ENCODE measurements at places on chromosomes 4 and X.
A peak's percentile ranks its signal among the peaks of the same experiment; 100 is the strongest.

DNA sequence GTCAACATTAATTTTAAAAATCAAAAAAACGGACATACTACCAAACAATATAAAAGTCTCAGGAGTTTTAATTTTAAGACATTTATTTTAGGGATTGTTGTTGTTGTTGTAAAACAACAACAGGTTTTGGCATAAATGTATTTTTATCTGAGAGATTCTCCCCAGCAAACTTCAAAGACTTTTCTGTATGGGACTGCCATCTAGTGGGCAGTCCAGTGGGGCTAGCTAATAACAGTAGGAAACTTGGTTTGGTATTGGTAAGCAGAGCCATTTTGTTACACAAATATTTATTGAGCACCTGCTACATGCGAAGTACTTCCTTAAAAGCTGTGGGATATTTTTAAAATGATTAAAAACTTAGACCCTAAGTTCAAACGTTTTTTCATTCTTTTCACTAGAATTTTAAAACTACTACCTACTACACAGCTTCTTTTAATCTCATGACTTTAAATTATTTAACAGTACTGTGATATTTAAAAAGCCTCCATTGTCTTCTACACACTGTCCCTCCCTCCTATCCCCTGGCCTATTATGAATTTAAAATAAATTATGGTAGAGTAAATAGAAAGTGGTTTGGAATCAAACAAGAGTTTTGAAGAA is 1028.4 kb upstream of the INTU start:
- no peak for DNase-seq

GRCh38 chr4:17531538-17532285 is 16.7 kb downstream of the CLRN2 start:
- no peak for DNase-seq

- no peak for DNase-seq
These were observed 85.7 kb downstream of the FAM53A start for GRCh38 chr4:1598206-1599025.

DNA sequence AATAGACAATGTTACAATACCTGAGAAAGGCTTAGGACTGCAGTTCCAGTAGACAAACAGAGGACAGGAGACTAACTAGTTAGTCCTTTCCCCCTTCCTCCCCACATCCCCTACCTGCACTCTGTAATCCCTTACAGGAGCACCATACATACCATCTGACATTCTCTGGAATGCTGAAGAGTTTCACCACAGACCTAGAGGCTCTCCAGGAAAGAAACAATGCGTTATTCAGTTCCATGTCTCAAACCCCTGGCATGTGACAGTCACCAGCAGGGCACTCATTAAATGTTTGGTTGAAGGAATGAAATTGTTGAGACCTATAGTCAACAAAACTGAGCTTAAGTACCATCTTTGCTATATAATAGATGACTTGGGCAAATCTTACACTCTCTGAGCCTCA is 100.2 kb upstream of the USP38 start:
- DNase-seq, result no peak

DNA sequence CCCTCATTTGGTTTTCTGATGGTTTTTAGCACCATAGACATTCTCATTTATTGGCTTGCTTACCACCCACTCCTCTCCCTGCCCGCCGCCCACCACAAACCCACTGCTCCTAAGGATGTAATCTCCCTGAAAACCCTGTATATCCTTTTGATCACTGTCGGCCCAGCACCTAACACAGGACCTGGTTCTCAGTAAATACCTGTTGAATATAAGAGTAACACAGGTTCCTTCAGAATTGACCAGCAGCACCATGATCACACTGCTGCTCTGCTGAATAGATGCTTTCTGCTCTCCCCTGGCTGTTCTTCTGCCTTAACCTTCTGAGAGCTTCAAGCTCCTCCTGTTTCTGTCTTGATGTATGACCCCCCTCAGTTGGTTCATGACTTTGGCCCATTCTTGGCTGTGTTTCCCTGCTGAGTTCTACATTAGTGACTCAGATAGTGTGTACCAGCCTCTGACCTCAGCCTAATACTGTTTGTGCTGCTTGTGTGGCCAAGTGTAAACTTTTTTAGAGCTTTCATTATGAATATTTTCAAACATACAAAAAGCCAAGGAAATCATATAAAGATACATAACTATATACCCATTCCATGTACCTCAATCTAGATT is 265.3 kb downstream of the FRMPD4 start:
- no peak for DNase-seq

GRCh38 chr4:76897536-76898384 is at the start of gene SOWAHB:
Gene SOWAHB (minus strand): TSS chr4:76898144. CDS start chr4:76897849, 295 bp downstream.
- DNase-seq, result peak; percentile 16

DNA sequence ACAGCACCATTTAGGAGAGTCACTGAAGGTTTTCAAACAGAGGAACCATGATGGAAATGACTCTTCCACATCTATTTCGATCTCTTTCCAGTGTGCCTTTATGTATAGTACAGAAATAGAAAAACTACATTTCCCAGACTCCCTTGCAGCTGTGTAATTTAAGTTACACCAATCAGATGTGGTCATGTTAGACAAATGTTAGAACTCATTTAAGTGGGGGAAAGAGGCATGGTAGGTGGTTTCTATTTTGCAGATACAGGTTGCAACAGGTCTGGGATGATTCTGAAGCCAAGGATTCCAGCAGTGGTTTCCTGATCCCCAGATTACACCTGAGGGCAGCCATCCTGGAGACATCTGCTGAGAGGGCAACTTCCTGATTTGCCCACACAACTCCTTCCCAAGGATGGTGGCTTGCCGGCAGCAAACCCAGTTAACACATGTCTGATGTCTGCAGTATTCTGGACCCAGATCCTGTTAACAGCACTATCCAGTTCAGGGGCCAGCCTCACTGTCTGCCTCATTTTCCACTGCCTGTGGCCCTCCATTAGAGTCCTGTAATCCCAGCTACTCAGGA is 38.7 kb upstream of the PDK3 start:
- DNase-seq, result no peak

DNA sequence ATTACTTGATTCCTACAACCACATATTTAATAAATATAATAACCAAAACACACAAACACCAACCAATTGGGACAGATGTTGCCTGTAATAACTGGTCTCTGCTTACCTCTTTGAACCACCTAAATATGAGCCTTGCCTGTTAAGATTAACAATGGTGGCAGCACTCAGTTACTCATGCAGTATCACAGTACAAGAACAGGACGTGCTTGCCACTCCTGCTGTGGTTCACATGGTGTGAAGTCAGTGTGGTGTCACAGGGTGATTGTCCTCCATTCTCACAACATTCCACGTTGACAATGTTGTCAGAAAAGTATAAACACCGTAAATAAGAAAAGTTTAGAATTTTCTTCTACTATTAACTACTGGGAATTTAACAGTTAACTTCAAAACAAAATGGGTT is 365.0 kb downstream of the PPP3CA start:
- no peak for DNase-seq

- peak; percentile 64 for DNase-seq
These were observed 651 bp upstream of the SAP30 start for GRCh38 chr4:173370130-173370476.

DNA sequence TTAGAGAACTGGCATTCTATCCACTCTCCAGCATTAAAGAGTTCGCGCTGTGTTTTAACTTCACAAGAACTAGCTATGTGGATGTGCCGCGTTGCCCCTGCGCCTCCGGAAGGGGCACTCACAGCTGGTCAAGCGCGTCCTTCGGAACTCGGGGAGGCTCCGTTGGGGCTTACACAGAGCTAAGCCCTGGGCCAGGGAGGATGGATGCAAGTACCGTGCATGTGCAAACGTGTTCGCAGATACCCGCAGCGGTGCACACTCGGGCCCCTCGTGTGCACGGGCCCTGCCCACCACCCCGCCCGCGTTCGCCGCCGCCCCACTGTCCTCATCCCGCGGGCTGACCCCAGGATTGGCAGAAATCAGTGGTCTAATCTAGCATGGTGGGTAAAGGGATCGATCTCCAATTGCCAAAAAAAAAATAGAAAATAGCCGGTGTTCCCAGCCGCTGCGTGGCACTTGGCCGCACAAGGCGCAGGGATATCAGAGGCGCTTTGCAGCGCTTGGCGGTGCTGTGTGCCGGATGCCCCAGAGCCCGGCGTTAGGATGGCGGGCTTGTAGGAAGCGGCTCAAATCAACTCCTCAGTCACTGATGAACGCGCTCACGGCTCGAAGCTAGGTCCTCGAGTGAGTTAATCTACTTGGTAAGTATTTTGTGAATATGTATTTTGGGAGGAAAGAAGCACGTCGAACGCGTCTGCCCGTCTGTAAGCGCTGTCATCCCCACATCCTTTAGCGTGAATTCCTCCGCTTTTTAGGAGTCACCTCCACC is 989 bp upstream of the PCDH10 start:
- no peak for DNase-seq

DNA sequence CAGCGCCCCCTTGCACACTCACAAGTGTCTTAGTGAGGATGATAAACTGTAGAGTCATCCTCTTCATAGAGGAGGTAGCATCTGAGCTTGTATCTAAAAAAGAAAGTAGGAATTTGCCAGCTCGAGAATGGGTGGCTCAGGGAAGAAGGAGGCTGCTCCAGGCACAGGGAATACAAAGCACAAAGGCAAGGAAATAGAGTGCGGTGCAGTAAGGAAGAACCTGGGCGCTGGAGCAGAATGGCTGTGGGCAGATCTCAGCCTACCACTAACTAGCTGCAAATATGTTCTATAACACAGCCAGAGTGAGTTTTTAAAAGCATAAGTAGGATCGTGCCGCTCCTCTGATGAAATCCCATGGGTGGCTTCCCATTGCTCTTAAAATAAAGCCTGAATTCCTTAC is 61.6 kb upstream of the MAPK10 start:
- DNase-seq, result no peak

DNA sequence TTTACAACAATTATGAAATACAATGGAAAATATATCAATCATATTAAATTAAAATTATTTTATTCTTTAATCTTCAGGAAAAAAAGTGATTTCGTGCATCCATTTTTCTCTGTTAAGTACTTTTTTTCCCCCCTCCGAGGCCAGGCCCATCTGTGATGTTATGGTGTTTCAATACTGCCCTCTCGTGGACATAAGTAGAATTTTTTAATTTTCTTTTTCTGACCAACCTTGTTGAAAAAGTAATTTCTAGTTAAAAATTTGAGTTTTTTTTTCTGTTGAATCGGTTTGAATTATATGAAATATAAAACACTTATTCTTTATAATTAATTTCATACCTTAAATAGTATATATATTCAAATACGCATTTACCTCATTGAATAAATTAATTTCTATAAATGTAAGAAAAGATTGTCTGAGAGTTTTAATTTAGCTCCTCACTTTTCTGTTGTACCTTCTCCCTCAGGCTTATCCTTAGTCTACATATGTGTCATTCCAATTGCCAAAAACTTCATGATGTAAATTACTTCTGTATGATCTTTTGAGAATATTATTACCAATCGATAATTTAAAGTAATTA is 175.8 kb upstream of the TECRL start:
- DNase-seq, result no peak

GRCh38 chrX:108347800-108348199 is 90.4 kb downstream of the COL4A6 start:
- DNase-seq, result no peak

DNA sequence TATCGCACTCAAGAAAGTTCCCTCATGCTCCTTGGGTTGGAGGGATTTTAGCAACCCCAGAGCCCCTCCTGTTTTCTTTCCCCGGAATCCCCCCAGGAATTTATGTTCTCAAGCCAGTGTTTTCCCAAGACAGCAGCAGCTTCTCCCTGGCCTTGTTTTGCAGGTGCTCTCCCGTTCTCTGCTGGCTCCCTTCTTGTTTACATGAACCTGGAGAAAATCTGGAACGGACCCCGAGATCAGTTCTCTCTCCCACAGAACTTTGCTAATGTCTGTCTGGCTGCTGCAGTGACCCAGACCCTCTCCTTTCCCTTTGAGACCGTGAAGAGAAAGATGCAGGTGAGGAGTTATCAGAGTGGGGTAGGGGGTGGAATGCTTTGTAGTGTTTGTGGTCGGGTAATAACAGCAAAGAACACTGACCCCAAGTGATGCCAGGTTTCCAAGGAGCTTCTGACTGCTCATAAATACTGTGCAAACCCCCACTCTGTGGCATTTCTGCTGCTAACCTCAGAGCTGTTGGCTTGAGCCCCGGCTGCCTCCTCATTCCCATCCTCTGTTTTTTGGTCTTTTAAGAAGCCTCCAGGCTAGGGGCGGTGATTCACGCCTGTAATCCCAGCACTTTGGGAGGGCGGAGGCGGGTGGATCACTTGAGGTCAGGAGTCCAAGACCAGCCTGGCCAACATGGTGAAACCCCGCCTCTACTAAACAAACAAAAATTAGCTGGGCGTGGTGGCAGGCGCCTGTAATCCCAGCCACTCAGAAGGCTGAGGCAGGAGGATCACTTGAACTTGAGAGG is 11.1 kb downstream of the SLC25A43 start:
- DNase-seq, result no peak

DNA sequence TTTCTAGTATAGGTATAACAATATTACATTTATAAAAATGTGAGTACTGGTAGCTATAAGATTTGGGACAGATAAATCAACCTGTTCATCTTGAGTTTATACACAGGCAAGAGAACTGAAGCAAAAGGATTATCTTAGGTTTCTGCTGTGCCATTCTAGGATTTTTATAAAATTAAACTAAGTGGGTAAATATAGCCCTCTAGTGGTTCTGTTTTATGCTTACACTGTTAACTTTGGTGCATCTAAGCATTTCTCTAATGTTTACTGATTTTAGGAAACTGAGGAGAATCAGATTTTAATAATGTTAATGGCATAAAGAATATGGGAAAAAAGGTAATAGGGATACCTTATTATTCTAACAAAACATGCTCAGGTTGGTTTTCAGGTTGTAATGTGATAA is 1.1 kb upstream of the RRH start:
- DNase-seq, result no peak

DNA sequence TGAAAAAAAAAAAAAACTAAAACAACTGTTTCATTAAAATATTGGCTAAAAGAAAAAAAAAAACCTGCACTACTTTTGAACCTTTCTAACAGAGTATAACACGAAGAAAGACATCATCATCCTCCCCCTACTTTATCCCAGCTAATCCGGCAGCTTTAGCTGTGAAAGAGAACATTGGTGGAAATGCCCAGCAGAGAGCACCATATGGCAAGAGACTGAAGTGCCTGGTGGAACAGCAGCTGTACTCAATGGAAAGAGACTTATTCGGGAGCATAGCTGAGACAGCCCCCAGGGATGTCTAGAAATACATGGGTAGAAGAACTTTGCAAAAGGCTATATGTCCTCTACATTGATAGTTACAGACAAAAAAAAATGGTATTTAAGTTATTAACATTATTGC is 30.3 kb downstream of the STPG2 start:
- no peak for DNase-seq

GRCh38 chrX:141969706-141970105 is 66.0 kb downstream of the MAGEC1 start:
- no peak for DNase-seq

- no peak for DNase-seq
These were observed 752 bp upstream of the FGF5 start for GRCh38 chr4:80265571-80266252.

GRCh38 chrX:8743126-8743732 is 11.3 kb upstream of the ANOS1 start:
- peak; percentile 63 for DNase-seq

GRCh38 chrX:7108030-7108429 is 39.5 kb upstream of the STS start:
- no peak for DNase-seq

GRCh38 chrX:13272426-13272825 is 47.4 kb downstream of the ATXN3L start:
- DNase-seq, result no peak

GRCh38 chr4:106627051-106627450 is 258.5 kb upstream of the GIMD1 start:
- DNase-seq, result no peak
